ENCODE measurements at places on chromosomes 5 and 9. TPM values are rescaled to one million over a fixed set of nuclear protein-coding genes. Genes with fewer than 3 reads are reported as not detected.

DNA sequence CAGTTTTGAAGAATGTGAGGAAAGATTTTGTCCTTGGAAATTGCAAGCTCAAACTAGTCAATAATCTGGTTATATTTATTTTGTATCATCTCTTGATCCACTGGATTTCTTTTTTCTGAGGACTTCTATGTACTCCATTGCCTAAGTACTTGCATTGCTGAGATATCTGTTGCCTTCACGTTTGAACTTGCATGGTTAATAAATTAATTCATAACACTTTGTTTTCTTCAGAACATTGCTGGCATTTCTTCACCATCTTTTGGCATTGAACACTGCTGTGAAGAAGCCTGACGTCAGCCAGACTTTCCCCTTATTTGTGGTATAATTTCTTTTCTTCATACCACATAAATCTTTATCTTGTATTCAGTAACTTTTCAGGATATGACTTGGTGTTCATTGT lies 246.0 kb upstream of the KIF2A start:
- DNase-seq, result no peak
- no peak overlapping the region for H3K4me3 ChIP-seq
- H3K27me3 ChIP-seq, result no peaks in the 10 kb centered on the region
- H3K36me3 ChIP-seq, result no peaks in the 10 kb centered on the region

GRCh38 chr9:99340281-99340680 lies 118.2 kb downstream of the SEC61B start:
- H3K27me3 ChIP-seq, result no peaks in the 10 kb centered on the region
- no peak overlapping the region for H3K27ac ChIP-seq
- no peak overlapping the region for H3K4me3 ChIP-seq
- peaks cover 2% of the 10 kb centered on the region for H3K4me1 ChIP-seq
- DNase-seq, result peak; percentile 81

DNA sequence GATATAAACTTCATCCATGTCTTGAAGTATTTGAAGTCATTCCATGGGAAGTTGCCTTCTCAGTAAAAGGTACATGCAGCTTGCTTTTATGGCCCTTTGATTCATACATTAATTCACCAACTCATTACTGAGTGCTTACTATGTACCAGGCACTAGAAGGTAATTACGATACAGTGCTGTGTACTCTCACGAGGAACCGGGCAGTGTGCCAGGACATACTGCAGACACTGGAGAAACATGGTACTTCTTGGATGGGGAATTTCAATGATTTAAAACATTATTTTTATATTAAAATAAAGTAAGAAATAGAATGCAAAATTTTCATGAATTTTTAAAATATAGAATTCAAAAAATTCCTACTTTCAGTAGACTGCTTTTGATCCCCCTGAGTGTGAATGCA lies 71.4 kb upstream of the WDR41 start:
- H3K27ac ChIP-seq, result no peak overlapping the region
- no peaks in the 10 kb centered on the region for H3K4me1 ChIP-seq

The IL5 gene
- polyA plus RNA-seq, result not detected

The CSF1R gene
- 0.07 TPM for polyA plus RNA-seq

Data from IMR-90 (cell line).